ENCODE measurements at places on chromosomes 16 and 17. TPM values are rescaled to one million over a fixed set of nuclear protein-coding genes. Genes with fewer than 3 reads are reported as not detected.

PRAC1 gene
- not detected for polyA plus RNA-seq

HOXB6 gene
- 31.9 TPM for polyA plus RNA-seq

LITAFD gene
- not detected for polyA plus RNA-seq

SCGB1C2 gene
- not detected for polyA plus RNA-seq

KCTD19 gene
- polyA plus RNA-seq: 3.5 TPM

TBC1D28 gene
- not detected for polyA plus RNA-seq

TPSD1 gene
- not detected for polyA plus RNA-seq

OR4D1 gene
- polyA plus RNA-seq: not detected

KRT16 gene
- not detected for polyA plus RNA-seq

C16orf46 gene
- polyA plus RNA-seq: 3.2 TPM

GHDC gene
- polyA plus RNA-seq: 38.9 TPM

KCNJ2 gene
- polyA plus RNA-seq: 1.2 TPM

KLHL10 gene
- polyA plus RNA-seq: not detected

CD300A gene
- 3.5 TPM for polyA plus RNA-seq

MPV17L gene
- 2.1 TPM for polyA plus RNA-seq

KRTAP9-8 gene
- polyA plus RNA-seq: not detected

NPIPB13 gene
- polyA plus RNA-seq: 1.1 TPM

KRTAP4-5 gene
- not detected for polyA plus RNA-seq

TBX2 gene
- polyA plus RNA-seq: 5.5 TPM

HYDIN gene
- 4.6 TPM for polyA plus RNA-seq

SOX9 gene
- polyA plus RNA-seq: 35.4 TPM

PHB1 gene
- 201 TPM for polyA plus RNA-seq

RASD1 gene
- 79.5 TPM for polyA plus RNA-seq

CETP gene
- 1.6 TPM for polyA plus RNA-seq

CDK12 gene
- polyA plus RNA-seq: 23.2 TPM

TP53TG3E gene
- not detected for polyA plus RNA-seq

UTS2R gene
- polyA plus RNA-seq: not detected

TMIGD1 gene
- not detected for polyA plus RNA-seq

GAS7 gene
- polyA plus RNA-seq: 60.2 TPM

CNTNAP4 gene
- polyA plus RNA-seq: 17.3 TPM

KRT9 gene
- not detected for polyA plus RNA-seq

SLC16A11 gene
- polyA plus RNA-seq: 3.4 TPM

PIRT gene
- 1.6 TPM for polyA plus RNA-seq

TSC2 gene
- 72.7 TPM for polyA plus RNA-seq

TBC1D3 gene
- polyA plus RNA-seq: not detected

MPP3 gene
- 1.4 TPM for polyA plus RNA-seq

SLC5A11 gene
- polyA plus RNA-seq: 16.1 TPM

TBC1D3B gene
- polyA plus RNA-seq: 1.6 TPM

LAT gene
- polyA plus RNA-seq: 4.1 TPM

SOX8 gene
- polyA plus RNA-seq: 44.8 TPM

TMEM238L gene
- not detected for polyA plus RNA-seq

FAM171A2 gene
- polyA plus RNA-seq: 62.5 TPM

PRAC2 gene
- polyA plus RNA-seq: not detected

SEPTIN1 gene
- 4.8 TPM for polyA plus RNA-seq

SMIM22 gene
- polyA plus RNA-seq: 103 TPM

MT1M gene
- 33.3 TPM for polyA plus RNA-seq

ZNF287 gene
- polyA plus RNA-seq: 2.4 TPM

GSDMA gene
- polyA plus RNA-seq: not detected

TMEM231 gene
- 14.4 TPM for polyA plus RNA-seq

LHX1 gene
- not detected for polyA plus RNA-seq

CIAO2B gene
- polyA plus RNA-seq: 309 TPM
